ENCODE measurements at places on chromosomes 3 and 15. TPM values are rescaled to one million over a fixed set of nuclear protein-coding genes. Genes with fewer than 3 reads are reported as not detected.

The CACNA2D2 gene
- total RNA-seq = not detected

The XCR1 gene
- not detected for total RNA-seq

GRCh38 chr3:59319442-59319841 is 269.6 kb upstream of the CFAP20DC start:
- no peak for DNase-seq

GRCh38 chr3:31103623-31104180 is 209.2 kb upstream of the GADL1 start:
- DNase-seq = no peak

DNA sequence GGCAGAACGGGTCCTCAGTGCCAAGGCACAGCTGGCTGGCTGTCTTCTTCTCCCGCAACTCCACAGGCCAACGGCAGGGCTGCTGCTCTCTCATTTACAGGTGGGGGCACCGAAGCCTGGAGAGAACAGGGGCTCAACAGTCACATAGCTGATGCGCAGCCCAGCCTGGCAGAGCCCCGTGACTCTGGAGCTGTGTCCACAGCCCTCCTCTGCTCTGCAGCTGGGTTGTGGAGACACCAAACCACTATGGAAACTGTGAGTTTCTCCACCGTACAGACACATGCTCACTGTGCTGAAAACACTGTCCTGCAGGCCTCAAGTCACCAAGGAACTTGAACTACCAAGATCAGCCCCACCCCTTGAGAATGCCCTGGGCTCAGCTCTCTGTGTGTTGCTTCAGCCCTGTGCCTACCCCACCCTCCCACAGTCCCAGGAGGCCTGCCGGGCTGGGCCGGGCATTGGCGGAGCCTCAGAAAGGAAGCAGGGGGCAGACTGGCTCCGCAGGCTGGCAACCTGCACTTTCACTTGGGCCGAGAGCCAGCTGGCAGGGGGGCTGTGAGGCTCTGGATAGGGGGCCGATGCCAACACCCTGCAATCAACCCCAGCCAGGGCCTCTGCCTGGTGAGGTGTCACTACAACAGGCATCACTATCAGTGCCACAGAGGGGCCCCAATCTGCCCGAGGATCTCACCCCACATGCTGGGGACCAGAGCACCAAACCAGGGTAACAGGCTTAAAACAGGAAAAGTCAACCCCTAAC is 113.7 kb upstream of the RPL32 start:
- peak; percentile 78 for DNase-seq

The RBM6 gene
- total RNA-seq = 31.8 TPM
